A172 (cell line): ENCODE measurements at places on chromosomes 5 and 9.

GRCh38 chr9:121199921-121200320 lies 1.7 kb downstream of the RAB14 start:
- DNase-seq = no peak

DNA sequence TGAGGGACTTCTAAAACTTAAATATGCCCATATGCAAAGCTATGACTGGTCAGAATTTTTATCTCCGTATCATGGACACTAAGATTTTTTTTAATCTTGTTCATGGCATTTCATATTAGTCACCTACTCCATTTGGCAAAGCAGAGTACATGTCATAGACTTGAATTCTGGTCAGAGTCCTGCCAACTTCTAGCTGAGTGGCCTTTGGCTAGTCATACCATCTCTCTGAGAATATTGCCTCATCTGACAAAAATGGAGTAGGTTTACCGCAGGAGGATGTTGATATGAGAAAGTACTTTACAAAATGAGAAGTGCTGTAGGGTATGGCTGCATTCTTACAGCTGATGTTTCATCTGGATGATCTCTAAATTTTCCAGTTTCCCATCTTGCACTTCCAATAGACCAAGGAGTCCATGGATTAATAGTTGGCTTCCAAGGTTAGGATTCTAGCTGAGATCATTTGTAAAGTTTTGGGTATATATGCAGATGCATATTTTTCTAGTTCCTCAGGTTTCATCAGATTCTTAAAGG lies 150.8 kb upstream of the NR3C1 start:
- DNase-seq = peak; percentile 90

GRCh38 chr9:97271292-97271691 lies 36.2 kb upstream of the CCDC180 start:
- DNase-seq = no peak

DNA sequence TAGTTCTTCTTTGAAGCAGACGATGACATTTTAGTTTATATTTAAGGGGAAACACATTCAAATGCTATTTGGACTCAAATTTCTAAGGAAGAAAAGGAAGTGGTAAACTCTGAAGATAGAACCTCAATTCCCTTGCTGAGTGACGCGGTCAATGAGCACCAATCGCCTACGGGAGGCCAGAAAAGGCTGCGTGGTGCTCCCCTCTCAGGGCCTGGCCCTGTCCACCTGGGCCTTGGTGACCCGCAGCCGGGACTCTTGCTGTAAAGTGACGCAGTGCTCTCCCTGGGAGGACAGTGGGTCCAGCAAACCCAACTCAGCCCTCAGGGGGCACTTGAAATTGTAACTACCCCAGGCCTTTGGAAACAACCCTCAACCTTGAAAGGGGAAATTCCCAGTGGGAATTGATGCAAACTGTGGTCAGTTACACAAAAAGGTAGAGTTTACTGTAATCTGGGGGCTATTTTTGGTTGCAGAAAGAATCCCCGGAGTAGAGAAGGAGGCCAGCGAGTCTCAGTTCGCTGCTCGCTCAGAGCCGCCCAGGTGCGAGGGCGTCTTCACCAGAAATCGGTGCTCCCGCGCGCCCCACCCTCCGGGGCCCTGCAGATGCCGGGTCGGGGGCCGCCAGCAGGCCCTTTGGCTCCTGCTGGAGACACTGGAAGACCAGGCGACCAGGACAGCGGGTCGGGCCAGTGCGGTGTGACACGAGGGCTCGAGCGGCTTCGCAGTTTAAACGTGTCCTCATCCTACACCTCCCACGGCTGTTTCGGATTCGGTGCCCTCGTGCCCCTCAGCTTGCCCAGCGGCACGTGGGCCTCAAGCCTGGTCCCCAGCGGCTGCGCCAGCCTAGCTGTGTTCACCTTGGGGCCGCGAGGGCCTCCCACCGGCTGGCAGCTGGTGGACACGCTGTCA lies 1.4 kb upstream of the ANKRD33B start:
- DNase-seq = no peak

- no peak for DNase-seq
Measured at GRCh38 chr5:109028608-109029299, 281.1 kb downstream of the FER start.

DNA sequence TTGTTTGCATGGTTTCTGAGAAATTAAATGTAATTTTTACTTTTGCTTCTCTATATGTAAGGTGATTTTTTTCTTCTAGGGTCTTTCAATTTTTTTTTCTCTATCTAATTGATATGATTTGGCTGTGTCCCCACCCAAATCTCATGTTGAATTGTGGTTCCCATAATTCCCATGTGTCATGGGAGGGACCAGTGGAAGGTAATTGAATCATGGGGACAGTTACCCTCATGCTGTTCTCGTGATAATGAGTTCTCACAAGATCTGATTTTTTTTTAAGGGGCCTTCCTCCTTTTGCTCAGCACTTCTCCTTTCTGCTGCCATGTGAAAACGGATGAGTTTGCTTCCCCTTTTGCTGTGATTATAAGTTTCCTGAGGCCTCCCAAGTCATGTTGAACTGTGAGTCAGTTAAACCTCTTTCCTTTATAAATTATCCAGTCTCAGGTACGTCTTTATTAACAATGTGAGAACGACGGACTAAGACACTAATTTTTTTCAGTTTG lies 150.8 kb downstream of the MTRR start:
- no peak for DNase-seq
